ENCODE measurements at places on chromosomes 12 and 14.

GRCh38 chr14:105192866-105193731, 12.0 kb upstream of the NUDT14 start:
- no peak for DNase-seq

- DNase-seq = no peak
Observed at GRCh38 chr12:89333564-89334252, 18.6 kb downstream of the DUSP6 start.

DNA sequence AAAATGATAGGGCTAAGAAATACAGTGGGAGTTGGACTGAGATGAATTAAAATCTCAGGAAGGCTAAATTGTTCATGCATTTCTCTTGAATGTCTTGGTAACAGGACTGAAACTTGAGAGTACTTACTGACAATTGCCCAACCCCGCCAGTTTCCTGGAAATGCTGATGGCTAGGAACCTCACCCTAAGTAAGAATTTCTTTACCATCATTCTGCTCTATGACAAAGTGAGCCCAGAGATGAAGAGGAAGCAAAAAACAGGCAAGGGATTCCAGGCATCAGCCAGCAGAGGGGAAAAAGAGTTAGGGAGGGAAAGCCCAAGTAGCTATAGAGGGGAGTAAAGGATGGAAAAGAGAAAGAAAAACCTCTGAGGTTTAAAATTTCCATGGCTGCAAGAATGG, 397.7 kb downstream of the MDGA2 start:
- no peak for DNase-seq

- DNase-seq = peak; percentile 60
Observed at GRCh38 chr12:128069359-128069997, 197.5 kb upstream of the TMEM132C start.

DNA sequence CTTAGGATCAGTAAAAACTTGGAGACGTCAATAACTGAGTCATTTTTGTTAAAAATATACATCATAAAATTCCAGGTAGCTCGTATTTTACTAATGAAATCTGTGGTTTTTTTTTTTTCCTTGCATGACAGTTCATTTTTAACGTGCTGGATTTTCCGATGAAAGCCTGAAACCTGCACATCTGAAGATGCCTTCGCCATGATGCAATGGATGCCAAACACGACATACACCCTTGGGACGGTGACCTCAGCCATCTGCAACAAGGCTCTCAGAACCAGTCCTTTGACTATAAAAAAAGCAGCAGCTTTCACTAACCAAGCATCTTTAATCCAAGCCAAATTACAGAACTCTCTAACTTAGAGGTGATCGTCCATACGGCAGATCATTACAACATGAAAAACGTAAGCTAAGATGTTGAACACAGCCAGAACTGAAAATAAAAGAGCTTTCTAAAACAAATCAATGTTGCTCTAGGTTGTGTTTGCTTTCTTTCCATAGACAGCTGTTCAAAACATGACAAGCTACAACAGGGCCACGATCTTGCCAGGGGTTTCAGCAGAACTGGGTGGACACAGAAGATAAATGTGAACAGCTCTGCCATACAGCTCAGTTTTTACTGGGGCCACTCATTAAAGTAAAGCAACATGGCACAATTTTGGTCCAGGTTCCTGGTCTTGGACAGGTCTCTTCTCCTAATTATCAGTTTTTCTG, 7.8 kb downstream of the NIN start:
- DNase-seq = peak; percentile 71

Measured in OCI-LY7 (cell line).